Caco-2 (cell line): ENCODE measurements at places on chromosomes 4 and X.

DNA sequence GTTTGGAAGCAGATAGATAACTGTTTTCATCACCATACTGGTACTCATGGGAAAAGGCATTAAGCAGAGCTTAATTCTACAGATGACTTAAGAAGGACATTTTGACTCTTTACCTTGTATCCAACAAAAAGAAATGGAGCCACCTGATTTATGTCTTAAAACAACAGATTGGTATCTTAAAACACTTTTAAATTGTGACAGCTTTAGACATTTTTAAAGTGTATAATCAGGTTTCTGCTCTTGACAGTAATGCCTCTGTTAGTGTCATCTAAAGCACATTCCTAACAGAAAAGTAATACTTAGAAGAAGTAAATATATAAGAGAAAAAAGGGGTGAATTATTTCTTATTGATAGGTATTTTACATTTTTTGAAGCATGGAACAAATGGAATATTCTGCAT is 55.9 kb downstream of the SPATA4 start:
- DNase-seq = no peak

- no peak for DNase-seq
Observed at GRCh38 chr4:10305816-10306215, 151.4 kb downstream of the ZNF518B start.

GRCh38 chrX:11111947-11112346 is 815 bp downstream of the HCCS start:
- no peak for DNase-seq

GRCh38 chr4:18075823-18076433 is 54.4 kb upstream of the LCORL start:
- DNase-seq = peak; percentile 23

- no peak for DNase-seq
Observed at GRCh38 chr4:14124816-14125215, 497.3 kb upstream of the BOD1L1 start.

DNA sequence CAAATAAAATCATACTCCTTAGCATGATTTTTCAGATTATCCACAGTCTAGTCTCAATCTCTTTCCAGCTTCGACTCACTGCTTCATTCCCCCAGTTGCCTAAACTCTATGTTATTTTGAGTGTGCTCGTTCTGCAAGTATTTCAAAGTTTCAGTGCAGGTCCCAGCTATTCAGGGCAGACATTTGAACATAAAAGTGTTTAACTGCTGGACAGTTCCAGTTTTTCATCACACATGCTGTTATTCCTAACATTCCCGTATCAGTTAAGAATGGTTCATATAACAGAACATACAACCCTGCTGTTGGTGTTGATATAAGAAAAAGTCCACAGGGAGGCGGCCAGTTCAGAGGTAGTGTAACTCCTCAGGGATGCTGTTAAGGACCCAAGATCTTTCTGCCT is 113.3 kb downstream of the SLIT2 start:
- DNase-seq = no peak

- peak; percentile 69 for DNase-seq
Observed at GRCh38 chrX:104922206-104922621, 298.3 kb downstream of the TEX13A start.

DNA sequence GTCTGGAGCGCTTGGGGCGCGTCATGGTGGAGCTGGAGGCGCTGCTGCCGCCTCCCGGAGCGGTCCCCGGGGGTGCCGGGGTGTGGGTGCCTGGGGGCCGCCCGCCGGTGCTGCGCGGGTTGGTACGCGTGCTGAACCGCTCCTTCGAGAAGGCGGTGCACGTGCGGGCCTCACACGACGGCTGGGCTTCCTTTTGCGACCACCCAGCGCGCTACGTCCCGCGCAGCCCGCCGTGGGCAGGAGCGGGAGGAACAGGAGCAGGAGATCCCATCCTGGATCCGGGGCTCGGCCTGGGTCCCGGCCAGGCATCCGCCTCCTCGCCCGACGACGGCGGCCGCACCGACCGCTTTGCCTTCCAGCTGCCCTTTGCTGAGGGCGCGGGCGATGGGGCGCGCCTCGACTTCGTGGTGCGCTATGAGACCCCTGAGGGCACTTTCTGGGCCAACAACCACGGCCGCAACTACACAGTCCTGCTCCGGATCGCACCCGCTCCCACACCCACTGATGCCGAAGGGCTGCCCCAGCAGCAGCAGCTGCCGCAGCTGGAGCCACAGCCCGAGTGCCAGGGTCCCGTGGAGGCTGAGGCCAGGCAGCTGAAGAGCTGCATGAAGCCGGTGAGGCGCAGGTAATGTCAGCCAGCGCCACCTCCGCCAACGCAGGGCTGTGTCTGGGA is 792 bp downstream of the PPP1R3F start:
- DNase-seq = no peak

DNA sequence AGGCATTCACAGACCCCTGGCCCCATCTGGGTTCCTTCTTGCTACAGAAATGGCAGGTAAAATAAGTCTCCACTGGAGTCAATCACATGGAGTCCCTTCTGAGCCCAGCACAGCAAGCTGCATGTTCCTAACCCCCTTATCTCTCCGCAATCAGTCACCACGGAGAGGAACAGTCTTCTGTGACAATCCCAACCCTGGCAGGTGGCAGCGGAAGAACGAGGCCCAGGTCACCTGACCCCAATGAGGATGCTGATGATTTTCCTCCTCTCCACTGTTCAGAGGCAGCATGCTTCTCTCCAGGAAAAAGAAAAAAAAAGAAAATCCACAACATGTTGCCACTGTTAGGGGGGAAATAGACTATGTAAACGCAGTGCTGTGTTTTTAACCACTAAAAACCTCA is 50.1 kb downstream of the TSPAN5 start:
- DNase-seq = no peak

DNA sequence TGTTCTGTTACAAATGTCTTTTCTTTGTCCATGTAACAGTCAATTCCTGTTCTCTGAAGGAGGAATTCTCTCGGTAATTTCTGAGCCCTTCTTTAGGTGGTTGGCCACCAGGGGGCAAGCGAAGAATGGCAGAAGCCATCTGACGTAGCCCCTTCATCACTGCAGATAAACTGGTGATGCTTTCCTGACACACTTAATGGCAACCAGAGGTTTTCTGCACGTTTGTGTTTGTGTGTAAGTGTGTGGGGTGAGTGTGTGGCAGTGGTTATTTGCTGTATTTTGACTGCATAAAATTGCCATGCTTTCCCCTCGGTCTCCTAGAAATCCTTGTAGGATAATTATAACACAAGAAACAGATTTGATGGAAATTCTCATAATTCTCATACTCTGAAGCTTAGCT is 64.8 kb upstream of the STOX2 start:
- DNase-seq = peak; percentile 81

- DNase-seq = no peak
Observed at GRCh38 chr4:14518136-14518535, 484.1 kb upstream of the CPEB2 start.

DNA sequence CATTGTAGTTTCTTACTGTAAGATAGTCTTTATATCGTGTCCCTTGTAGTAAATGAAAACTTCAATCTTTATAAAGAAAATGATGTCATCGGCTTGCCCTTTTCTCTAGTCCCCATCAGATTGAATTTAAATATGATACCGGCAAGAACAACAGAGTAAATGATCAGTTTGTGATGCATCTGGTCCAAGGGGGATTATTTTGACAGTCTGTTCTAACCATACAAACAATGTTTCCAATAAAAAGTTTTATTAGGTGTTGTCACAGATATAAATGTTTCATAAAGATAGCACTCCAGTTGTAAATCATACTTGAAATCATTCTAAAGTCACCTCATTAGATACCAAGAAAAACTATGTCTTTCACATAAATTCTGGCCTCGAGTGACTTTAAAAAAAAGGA is 72.3 kb downstream of the SLC9A6 start:
- no peak for DNase-seq

GRCh38 chr4:161252520-161253141 is 911.2 kb downstream of the FSTL5 start:
- no peak for DNase-seq

DNA sequence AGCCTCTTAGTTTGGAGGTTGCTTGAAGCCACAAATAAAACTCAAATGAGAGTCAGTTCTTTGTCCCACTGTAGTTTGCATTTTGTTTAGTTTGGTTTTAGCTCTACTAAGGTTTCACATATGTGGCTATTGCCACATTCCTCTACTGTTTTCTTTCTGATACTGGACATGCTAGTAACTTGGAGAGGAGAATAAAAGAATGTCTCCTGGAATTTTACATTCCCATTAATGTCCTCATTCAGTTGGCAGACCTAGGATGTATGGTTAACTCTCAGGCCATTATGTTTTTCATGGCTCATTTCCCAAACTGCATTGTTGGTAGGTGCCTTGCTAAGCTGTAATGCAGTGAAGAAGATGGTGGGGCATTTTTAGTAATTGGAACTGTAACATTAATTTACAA is 29.9 kb downstream of the UPRT start:
- DNase-seq = no peak

GRCh38 chrX:77415161-77415560 is 32.0 kb upstream of the FGF16 start:
- no peak for DNase-seq

DNA sequence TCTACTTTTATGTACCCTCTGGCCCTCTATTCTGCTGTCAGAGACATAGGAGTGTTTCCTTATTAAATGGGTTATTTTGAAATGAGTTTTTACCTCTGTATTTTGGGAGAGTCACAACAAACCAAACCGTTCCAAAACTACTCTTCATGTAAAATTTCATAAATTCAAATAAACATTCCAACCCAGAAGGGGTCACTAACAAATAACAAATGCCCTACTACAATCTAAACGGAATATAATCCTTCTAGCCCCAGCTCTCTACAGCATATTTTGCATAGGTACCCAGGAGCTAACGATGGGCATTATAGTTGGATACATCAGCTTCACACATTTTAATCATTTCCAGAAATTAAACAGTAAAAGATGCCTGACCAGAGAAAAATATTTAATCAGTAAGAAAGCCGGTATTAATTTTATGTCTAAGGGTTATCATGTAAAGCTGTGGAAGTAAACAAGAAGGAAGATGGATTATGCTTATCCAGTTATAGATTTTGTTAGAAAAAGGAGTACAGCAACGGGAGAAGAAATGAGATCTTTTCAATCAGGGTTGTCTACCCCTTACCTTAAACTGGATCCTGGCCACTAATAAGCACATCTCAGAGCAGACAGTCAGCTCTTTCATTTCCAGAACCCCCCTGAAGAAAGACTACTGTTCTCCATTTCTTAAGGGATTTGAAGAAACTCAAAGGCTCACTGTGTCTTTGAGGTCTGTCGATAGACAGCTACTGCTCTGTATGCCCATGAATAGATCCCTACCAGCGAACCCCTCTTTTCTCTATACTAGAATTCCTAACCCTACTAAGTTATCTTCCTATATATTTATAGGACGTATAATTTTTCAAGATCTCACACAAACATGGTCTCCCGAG is 1.2 kb downstream of the UGDH start:
- DNase-seq = no peak

GRCh38 chr4:187782286-187782824 is 213.2 kb upstream of the ZFP42 start:
- no peak for DNase-seq

DNA sequence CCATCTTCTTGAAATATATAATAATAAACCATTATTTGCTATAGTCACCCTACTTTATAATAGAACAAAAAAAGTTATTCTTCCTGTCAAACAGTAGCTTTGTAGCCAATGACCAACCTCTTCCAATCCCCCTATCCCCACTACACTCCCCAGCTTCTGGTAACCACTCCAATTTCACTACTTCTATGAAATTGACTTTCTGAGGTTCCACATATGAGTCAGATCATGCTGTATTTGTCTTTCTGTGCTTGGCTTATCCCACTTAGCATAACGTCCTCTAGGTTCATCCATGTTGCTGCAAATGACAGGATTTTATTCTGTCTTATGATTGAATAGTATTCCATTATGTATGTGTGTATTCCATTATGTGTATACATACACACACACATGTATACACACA is 809.7 kb upstream of the NDST4 start:
- no peak for DNase-seq

- no peak for DNase-seq
Observed at GRCh38 chrX:66625525-66625924, 13.4 kb downstream of the EDA2R start.
